ENCODE measurements at places on chromosomes 5 and 9.
A peak's percentile ranks its signal among the peaks of the same experiment; 100 is the strongest.

DNA sequence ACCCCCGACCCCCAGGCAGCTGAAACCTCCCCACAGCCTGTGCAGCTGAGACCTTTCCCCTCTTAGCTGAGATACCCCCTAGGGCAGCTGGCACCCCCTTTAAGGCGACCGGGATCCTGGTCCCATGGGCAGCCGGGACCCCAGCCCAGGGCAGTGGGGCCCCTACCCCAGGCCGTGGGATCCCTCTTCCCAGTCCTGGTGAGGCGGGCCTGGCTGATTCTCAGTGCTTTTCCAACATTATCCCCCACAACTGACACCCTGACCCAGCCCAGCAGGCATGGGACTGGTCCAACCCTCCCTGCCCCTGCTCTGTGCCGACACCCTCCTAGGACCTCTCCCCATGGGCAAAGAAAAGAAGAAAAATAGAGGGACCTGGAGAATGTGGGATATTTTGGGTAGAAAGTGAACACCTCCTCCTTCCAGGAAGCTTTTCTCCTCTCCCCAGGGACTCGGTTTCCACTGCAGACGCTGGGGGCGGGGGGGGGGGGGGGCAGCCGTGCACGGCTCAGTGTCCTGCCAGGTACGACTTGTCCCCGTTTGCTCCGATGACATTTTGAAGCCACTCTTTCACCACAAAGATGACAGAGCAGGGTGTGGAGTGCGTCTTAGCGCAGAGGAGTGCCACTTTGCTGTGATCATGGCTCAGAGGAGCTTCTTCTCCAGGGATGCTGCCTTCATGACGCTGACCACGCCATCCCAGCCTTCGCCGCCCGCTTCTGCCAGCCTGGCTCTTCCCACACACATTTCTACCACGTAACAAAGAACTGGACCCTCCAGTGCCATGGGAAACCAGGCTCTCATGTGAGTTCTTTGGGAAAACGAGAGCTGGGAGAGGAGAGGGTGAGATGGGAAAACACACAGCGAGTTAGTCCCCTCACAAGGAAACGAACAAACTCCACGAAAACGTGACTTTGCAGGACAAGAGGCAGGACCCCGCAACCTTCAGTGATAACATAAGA is 47.5 kb downstream of the MRPL36 start:
- DNase-seq, result no peak

- DNase-seq, result no peak
These were observed 278.0 kb downstream of the CETN3 start for GRCh38 chr5:90131383-90132133.

DNA sequence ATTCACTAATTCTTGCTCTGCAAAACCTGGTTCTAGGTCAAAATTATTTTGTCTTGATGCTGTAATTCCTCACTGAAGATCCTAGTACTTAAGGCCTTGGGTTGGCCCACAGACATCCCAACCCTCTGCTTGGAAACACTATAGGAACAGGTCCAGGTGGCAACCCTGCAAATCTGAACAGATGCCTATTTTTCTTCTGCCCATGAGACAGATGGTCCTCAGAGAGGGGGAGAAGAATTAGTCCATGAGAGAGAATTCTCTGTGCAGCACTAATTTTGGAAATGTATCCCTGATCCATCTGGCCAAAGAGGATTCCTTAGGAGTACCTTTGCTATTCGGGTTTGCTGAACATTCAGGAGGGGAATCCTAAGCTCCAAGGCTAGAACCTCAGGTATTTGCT is 156.3 kb downstream of the ELAVL2 start:
- peak; percentile 87 for DNase-seq

- peak; percentile 17 for DNase-seq
These were observed 19.6 kb upstream of the LIX1 start for GRCh38 chr5:97162045-97162444.

Measured in NCI-H524 treated with DMSO at 0.1 percent for 48 hours (cell line).